Thyroid gland (tissue), 4 donors: ENCODE measurements at places on chromosomes 1 and 21. TPM values are rescaled to one million over a fixed set of nuclear protein-coding genes. Genes with fewer than 3 reads are reported as not detected.

The GSTM3 gene
- 130 TPM for total RNA-seq

The BARHL2 gene
- not detected for total RNA-seq

The B3GALT6 gene
- 32.2 TPM for total RNA-seq

The TPRG1L gene
- 36.7 TPM for total RNA-seq

The SAMSN1 gene
- total RNA-seq, result 1.8 TPM

The RIPK4 gene
- total RNA-seq, result 22.2 TPM

The FGR gene
- 6.0 TPM for total RNA-seq

The CA14 gene
- 0.27 TPM for total RNA-seq
